ENCODE measurements at places on chromosomes 6 and 20.
A peak's percentile ranks its signal among the peaks of the same experiment; 100 is the strongest.

DNA sequence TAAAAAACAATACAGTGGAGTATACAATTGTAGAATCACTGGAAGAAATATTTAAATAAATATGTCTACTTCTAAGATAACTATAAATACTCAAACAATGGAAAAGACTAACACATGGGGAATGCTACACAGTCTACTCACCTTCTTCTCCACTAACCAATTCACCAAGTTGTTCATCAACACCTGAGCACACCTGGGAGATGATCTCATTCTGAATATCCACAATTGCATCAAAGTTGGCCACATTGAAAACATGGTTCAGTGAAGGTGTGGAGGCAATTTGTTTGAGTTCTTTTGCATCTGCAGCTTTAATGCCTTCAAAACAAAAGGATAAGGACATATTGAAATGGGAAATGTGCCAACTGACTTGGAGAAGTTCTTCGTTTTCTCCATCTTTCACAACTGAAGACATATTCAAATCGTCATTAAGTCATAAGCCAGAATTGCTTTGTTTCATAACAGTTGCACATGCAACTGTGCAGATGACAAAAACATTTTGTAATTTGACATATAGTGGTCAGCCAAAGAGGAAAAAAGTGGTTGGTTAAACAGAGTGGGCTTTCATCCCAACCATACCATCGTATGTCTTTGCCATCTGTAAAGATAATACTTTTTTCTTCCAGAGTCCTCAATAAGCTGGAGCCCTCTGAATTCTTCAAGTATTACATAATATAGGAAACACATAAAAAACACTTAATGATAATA is 17.5 kb downstream of the COL12A1 start:
- no peak for DNase-seq

- no peak for DNase-seq
These were observed 103.8 kb upstream of the NAA20 start for GRCh38 chr20:19913349-19913748.

GRCh38 chr6:119343167-119343566 is 6.4 kb downstream of the MAN1A1 start:
- no peak for DNase-seq

- DNase-seq = no peak
These were observed 347.9 kb downstream of the RFPL4B start for GRCh38 chr6:112695001-112695400.

DNA sequence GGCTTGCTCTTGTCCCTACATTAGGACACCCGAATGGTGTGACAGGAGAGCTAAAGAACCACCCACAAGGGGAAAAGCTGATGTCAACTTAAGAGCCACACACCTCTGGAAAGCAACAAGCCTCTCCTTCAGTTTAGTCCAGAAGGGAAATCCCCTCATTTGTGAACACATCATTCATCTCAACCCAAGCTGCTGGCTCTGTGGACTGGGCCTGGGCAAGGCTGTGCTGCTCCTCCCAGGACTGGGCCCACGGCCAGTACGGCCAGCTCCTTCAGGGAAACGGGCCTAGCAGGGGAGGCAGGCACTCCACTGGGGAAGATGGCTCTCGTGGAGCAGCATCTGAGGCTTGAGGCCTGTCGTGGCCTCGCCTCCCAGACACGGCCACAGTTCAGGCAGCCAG is 12.8 kb upstream of the SLC4A11 start:
- peak; percentile 37 for DNase-seq

DNA sequence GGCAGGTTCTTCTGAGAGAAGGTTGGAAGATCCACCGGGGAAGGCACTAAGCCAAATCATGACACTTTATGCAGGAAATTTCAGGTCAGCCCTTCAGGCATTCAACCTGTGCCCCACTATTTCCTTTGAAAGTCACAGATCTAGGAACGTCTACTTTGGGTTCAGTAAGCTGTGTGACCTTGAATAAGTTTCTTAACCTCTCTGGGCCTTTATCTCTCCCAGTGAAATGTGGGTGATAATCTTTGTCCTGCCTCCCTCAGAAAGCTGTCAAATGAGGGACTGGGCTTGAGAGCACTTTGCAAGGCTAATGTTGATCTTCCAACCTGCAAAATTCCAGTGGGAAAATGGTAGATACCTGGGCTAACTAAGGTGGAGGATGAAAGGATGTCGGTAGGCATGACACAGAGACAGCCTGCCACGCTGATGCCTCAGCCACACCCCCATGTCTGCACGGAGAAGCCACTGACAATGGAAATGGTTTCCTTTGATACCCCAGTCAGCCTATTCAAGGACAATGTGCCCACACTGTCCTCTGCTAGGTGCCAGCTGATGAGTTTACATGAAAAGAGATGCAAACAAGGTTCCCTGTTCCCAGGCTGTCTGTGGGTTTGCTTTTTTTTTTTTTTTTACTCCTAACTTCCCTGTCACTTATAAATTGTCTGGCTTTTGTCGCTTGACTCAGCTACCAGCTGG is 9.3 kb downstream of the BNIP5 start:
- no peak for DNase-seq

GRCh38 chr6:15247500-15248450 is 1.9 kb downstream of the JARID2 start:
- DNase-seq = no peak

GRCh38 chr6:38796850-38797249 is 81.7 kb downstream of the DNAH8 start:
- DNase-seq = no peak

DNA sequence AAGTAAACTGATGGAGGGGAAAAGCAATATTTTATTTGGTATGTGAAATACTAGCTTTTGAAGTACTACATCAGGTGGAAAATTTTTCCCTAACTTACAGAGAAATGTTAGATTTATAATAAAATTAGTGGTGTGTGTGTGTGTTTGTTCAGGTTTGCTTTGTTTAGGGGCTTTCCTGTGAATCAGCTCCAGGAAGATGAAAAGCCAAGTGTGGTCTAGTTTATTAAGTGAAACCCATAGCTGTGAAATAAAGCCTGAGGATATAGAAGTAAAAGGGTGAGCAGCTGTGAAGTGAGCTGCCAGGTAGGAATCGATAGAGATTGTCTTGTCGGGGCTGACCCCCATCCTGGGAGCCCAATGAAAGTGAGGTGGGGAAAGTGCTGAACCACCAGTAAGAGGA is 347.6 kb upstream of the IMPG1 start:
- no peak for DNase-seq

- peak; percentile 75 for DNase-seq
These were observed at the start of gene RCAN2 for GRCh38 chr6:46491201-46491627. Gene RCAN2, minus strand, starts transcription at chr6:46491449.

Measured in globus pallidus (tissue), 1 donor.